ENCODE measurements at places on chromosomes 3 and 15.
A peak's percentile ranks its signal among the peaks of the same experiment; 100 is the strongest.

DNA sequence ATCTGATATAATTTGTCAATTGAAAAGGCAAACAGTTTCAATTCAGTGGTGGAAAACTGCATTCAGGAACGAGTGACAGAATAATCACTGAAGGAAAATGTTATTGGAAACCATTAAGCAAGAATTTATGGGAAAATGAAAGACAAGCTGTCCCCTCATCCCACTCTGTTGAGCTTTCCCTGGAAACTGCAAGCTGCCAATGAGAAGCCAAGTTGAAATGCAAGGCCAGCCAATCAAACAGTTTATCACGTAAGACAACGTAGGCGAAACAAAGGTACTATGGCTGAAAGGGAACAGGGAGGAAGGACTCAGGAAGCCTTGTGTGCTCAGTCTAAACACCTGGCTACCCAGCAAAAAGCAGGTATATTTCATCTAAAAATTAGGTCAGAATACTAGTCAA is 187.9 kb upstream of the ATP10A start:
- no peak for DNase-seq

DNA sequence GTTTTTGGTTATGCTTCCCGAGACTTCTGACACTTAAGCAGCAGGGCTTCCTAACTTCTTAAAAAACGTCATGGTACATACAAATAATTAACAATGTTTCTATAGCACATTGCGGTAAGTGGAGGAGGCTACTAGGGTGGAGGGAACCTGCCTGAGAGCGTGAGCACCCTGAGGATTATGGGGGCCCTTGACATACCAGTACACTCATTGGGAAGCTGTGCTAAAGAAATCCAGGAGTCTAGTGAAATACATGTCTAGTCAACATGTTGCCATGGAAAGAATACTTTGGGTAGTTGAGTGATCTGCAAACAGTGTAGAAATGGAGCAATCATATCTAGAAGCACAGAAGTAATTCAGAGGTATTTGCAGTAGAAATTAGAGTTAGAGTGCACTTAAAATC is 39.2 kb upstream of the MAPKBP1 start:
- DNase-seq: no peak

DNA sequence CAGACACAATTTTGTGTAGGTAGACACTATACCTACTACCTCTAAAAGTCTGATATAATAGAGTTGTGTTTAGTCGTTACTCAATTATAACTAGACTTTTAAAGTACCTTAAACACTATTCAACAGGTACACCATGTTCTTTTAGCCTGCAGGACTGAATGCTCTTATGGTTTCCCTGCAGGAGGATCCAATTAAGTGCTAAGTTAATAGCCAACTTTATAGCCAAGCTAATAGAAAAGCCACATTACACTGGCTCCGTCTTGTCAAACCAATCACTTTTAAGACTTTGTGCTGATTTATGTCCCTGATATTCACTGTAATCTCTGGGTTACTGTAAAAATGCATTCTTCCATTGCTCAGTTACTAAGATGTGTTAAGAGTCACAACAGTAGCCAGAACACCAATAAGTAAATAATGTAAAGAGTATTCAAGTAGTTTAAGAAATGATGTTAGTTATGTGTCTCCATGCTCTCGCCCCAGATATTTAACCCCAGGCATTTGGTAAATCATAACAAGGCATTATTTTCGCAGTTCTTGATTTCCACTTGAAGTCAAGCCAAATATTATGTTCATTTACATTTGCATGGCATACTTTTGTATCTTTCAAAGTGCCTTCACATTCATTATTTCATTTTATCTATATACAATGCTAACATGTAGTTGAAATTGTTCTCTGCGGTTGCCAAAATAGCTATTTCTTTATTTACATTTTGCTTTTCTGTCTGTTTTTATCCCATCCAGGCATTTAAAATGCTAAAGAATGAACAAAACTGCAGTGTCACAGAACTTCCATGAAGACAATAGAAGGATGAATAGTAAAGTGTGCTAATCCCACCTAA is 42.7 kb upstream of the AP4E1 start:
- peak; percentile 77 for DNase-seq

GRCh38 chr3:194040516-194041273 is 95.3 kb upstream of the HES1 start:
- DNase-seq: no peak

- peak; percentile 69 for DNase-seq
These were observed at the start of the genes MST1 and RNF123 for GRCh38 chr3:49689046-49689907. Gene MST1, minus strand, starts transcription at chr3:49689474. Its CDS starts 783 bp downstream, at chr3:49688691. Gene RNF123, plus strand, starts transcription at chr3:49689557. Its CDS starts 1,609 bp downstream, at chr3:49691166.

- peak; percentile 11 for DNase-seq
These were observed 257.5 kb downstream of the LRTM1 start for GRCh38 chr3:54670201-54671000.

GRCh38 chr3:113623324-113623723 is 73.1 kb downstream of the USF3 start:
- no peak for DNase-seq

GRCh38 chr15:91801836-91802534 is 51.5 kb upstream of the SLCO3A1 start:
- DNase-seq: no peak

GRCh38 chr3:156323466-156323865 is 203.1 kb downstream of the KCNAB1 start:
- peak; percentile 79 for DNase-seq

GRCh38 chr3:46269556-46269955 is 27.3 kb downstream of the CCR3 start:
- DNase-seq: no peak

- no peak for DNase-seq
These were observed 1346.1 kb downstream of the OTOL1 start for GRCh38 chr3:162842549-162843216.

GRCh38 chr3:178558637-178559036 is 22.4 kb downstream of the KCNMB2 start:
- peak; percentile 93 for DNase-seq

GRCh38 chr3:65785065-65785645 is 253.6 kb downstream of the MAGI1 start:
- peak; percentile 72 for DNase-seq

DNA sequence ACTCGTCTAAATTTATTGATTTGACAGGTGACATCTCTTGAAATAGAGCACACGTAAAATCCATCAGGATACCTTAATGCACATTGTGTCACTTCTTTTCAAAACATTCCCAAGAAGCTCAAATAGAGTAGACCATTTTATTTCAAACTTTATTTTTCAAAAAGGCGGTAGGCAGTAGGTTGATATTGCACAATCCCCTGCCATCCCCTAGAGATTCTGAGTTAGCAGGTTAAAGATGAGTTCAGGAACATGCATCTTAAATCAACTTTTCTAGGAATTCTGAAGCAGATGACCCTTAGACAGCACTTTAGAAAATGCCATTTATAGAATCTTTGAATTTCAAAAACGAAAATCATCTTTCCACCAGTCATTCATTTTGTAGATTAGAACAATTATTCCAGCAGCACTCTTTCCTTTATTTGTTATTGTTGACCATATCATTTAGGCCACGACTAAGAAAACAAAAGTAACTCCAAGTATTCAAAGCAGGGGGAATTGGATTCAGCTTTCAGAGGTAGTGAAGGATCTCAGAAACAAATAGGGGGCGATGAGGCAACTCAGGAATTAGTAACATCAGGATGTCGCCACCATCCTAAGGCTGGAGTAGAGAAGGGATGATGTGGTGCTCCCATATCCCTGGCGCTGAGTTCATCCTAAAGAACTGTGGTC is 198.2 kb upstream of the MCTP2 start:
- no peak for DNase-seq

DNA sequence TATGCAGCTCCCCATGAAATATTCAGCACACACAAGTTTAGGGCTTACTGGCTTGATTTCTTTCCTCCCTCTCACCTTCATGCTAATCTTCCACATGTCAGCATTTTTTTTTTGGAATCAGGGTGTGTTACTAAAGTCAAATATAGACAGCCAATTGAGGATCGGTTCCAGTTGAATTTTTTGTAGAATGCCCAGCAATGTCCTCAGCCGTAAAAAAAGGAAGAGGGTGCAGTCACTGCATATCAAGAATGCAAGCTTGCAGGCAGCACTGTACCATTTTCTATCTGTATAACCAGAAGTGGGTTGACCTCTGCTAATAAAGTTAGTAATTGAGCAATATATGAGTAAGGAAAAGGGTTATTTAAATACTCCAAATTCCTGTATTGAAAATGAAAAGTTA is 51.4 kb upstream of the CHMP2B start:
- DNase-seq: no peak

DNA sequence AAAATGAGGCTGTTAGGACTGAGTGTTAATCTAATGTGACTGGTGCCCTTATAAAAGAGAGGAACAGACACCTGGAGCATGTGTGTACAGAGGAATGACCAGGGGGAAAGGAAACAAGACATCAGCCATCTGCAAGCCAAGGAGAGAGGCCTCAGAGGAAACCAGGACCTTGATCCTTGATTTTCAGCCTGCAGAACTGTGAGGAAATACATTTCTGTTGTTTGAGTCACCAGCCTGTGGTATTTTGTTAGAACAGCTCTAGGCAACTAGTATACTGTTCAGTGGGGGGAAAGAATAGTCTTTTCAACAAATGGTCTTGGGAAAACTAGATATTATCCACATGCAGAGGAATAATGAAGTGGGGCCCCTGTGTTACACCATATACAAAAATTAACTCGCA is 80.6 kb downstream of the CCR1 start:
- peak; percentile 97 for DNase-seq
